Retinal pigment epithelial cell (primary cell): ENCODE measurements at places on chromosomes 7 and 10.

DNA sequence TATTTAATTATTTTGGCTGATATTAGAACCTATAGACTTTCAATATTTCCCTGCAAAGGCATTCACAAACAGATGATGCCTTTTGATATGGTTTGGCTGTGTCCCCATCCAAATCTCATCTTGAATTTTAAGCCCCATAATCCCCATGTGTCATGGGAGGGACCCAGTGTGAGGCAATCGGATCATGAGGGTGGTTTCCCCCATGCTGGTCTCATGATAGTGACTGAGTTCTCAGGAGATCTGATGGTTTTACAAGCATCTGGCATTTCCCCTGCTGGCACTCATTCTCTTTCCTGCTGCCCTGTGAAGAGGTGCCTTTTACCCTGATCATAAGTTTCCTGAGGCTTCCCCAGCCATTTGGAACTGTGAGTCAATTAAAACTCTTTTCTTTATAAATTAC is 9.3 kb upstream of the PNLIPRP3 start:
- peak; percentile 34 for DNase-seq

GRCh38 chr7:48188776-48189520 is 17.7 kb downstream of the ABCA13 start:
- no peak for DNase-seq

DNA sequence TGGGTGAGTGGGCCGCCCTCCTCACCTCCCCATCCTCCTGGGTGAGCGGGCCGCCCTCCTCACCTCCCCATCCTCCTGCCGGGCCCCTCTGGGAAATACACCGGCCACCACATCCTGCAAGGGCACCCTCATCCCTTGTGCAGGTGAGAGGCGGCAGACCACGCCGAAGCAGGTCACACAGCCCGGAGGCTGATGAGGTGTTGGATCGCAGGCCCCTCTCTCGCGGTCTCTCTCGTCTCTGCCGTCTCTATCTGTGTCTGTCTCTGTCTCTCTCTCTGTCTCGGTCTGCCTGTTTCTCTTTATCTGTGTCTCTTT is 30.8 kb upstream of the FOXL3 start:
- no peak for DNase-seq

- no peak for DNase-seq
Observed at GRCh38 chr7:73918926-73919693, 58.2 kb downstream of the TMEM270 start.

DNA sequence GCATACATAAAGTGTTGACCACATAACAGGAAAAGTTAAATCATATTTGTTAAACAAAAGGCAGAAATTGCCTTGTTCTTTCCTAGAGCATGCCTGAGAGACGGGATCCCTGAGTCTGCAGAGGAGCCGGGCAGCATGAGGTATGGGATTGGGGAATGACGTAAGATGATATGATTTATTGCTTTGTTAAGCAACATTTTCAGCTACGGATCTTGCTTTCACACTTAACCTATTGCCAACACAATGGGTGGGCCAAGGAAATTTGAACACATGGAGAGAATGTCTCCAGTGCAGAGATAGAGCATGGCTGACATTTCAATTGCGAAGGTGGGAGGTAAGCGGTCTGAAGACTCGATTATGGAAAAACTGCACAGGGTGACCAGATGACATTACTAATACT is 76.7 kb downstream of the EMX2 start:
- no peak for DNase-seq

GRCh38 chr10:5360318-5360915 is 4.3 kb upstream of the UCN3 start:
- DNase-seq: no peak

DNA sequence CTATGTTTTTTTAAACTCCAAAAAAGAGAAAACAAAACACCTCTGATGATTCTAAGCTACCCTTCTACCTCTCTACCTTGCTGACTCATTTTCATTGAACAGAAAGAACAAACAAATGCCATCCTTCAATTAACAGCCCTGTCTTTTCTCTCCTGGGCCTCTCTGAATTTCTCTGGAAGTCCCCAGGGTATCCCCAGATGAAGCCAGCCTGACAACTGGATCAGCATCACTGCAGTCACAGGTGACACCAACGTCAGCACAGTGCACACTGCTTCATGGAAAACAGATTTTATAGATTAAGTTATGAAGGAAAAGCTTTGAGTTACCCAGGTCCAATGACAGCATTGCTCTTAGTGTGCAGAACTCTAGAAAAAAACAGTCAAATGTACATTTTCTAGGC is 5.7 kb downstream of the HUS1 start:
- DNase-seq: no peak

DNA sequence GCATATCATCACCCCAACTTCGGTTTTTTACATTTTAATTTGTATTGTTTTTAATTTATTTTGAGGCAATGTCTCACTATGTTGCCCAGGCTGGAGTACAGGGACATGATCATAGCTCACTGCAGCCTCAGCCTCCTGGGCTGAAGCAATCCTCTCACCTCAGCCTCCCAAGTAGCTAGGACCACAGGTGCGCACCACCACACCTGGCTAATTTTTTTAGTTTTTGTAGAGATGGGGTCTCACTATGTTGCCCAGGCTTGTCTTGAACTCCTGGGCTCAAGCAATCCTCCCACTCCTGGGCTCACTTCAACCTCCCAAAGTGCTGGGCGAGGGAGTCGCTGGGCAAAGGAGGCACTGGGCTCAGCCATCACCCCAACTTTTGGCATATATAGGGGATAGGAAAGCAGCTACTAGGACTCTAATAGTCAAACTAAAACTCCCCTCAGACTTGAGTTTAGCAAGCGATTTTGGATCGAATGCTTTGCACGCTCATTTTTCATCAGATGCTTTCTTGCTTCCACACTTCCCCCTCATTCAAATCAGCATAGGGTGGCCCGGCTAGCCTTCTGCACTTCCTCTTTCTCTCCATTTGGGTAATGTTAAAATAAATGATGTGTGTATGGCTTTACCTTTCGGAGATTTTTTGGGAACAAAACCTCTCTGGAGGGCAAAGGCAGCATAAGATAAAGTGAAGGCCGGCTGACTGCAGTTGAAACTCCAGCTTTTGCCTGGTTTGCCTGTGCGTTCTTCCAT is 20.8 kb upstream of the NMT2 start:
- no peak for DNase-seq

GRCh38 chr10:16948361-16948760 is 131.1 kb upstream of the RSU1 start:
- no peak for DNase-seq

GRCh38 chr7:136942994-136943393 is 74.5 kb downstream of the CHRM2 start:
- no peak for DNase-seq

DNA sequence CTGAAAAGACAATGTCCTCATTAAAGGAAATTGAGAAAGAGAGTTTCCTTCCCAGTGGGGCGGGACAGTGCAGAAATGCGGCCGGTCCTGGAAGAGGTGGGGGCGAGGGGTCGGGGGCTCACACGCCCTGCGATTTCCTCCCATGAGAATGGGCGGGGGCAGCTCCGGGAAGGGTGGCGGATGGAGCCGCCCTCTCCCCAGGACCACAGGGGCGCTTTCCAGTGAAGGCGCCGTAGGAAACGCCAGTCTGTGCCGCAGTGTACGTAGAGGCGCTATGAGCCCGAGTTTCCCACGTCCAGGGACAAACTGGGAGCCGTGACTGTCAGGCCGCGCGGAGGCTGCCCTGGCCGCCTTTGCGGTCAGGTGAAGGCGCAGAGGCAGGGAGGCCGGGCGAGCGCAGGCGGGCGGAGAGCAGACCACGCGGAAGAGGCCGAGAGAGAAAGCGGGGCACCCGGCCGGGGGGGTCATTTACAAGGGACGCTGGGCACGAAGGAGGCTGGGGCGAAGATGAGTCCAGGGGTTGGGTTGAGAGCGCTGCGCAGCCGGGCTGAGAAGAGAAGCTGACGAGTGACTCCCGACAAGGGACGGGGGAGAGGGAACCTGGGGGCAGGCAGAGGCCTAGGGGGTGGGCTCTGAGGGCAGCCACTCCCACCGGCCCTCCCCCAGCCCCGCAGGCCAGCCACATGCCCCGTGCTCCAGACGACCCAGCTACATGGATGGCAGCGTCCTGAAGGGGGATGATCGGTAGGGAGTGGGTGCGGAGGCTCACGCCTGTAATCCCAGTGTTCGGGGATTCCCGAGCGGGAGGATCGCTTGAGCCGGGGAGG is 45.0 kb downstream of the ALOX5 start:
- DNase-seq: no peak

GRCh38 chr7:123366626-123367025 is 166.9 kb upstream of the SLC13A1 start:
- no peak for DNase-seq

GRCh38 chr10:111207500-111207899 is 130.7 kb downstream of the ADRA2A start:
- DNase-seq: no peak

DNA sequence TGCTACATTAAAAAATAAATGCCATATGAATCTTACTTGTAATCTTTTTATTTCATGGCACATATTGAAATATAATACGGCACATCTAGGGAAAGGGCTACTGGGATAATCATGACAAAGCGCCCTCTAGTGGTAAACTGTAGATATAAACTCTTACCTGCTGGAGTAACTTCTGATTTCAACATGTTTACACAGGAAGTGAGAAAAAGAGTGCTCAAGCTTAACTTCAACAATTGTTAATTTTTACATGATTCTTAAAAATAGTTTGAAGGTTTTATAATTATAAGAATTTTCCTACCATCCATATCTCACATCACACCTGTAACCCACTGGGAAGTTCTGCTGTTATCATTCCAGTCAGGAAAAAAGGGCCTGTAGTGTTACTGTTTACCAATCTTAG is 2.0 kb upstream of the HEPACAM2 start:
- DNase-seq: no peak

DNA sequence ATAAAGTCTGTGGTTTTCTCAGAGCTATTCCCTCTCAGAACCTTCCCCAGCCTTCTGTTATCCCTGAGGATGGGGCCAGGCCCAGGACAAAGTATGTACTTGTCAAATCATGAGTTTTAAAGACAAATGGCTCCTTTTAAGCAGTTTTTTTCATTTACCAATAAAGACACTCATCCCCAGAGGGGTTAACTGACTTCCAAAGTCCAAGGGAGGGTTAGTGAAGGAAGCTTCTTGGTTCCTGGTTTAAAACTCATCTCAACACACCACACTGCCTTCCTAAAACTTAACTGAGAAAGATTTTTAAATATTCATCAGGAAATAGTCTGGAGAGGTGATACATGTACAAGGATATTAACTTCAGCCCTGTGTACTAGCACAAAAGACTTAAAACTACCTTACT is 15.9 kb downstream of the NMT2 start:
- DNase-seq: no peak

- DNase-seq: no peak
Observed at GRCh38 chr7:156608173-156608478, 32.4 kb upstream of the RNF32 start.

GRCh38 chr7:7971308-7972040 is 2.9 kb downstream of the GLCCI1 start:
- DNase-seq: no peak

DNA sequence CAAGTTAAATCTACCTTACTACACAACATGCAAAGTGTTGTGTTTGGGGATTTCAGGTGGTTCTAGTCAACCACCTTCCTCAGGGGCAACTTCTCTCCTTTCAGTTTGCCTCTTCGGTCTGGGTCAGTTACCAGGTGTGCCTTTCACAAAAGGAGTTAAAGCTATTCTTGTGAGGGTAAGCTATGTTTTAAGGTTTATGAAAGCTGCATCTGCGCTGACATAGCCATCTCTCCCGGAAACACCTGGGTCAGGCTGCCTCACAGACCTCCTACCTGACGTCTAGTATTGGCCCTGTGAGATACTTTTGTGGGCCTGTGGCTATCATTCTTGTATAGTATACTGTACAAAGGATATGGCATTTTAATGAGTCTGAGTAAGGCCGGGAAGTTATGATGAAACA is 67.7 kb upstream of the ITGA8 start:
- DNase-seq: no peak

DNA sequence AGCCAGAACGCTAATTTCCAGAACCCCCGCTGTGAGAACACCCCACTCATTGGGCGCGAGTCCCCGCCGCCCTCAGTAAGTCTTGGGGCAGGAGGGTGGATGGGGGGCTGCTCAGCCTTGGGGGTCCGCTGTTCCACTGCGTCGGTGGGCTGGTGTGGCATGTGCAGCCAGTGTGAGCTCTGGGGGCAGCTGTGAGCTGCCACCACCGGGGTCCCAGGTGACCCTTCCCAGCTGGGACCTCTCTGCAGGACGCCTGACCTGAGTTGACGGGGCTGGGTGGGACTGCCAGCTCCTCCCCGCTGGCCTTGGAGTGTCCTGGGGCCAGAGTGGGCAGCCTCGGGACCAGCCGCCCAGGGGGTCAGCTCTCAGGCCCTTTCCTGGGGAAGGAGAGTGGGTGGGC is 27.2 kb downstream of the TTYH3 start:
- no peak for DNase-seq

- DNase-seq: no peak
Observed at GRCh38 chr7:22671177-22671879, 55.7 kb upstream of the IL6 start.

DNA sequence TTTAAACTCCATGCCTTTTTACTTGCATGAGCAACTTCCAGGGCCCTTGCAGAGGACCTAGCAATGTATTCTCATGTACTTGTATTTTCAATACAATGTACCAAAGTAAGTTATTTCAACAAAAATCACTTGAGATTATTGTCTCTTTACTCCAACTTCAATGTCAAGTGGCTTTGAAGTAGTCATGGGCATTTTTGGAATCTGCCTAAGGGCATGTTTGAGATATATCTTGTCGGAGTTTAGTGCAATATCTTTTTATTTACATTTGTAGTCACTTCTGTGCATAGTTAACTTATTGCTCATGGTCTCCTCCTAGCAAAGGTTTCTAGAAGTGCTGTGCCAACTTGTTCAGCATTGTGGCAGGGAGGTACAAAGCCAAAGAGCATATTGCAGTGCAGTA is 508.7 kb upstream of the SEMA3D start:
- DNase-seq: no peak

DNA sequence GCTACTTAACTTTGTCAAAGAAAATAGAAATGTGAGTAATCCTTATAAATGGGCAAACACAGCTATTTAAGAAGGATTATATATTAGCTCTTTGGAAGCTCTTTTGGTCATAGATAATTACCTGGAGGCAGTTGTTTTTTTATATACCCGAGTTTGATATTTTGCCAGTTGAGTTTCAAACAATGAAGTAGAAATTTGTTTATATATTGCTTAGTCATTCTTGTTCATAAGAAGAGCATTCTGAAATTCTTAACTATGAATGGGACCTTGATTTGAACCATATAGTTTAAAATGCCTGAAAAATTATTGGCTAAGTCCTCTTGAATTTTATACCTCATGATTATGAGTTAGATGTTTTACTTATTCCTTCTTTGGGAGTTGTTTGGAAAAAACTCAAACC is 36.4 kb downstream of the MINPP1 start:
- DNase-seq: peak; percentile 36

GRCh38 chr10:86655173-86655540 is 810 bp downstream of the OPN4 start:
- no peak for DNase-seq
